ENCODE measurements at places on chromosomes 2 and 18.

- DNase-seq = no peak
These were observed 66.6 kb downstream of the CELF4 start for GRCh38 chr18:37499044-37499443.

DNA sequence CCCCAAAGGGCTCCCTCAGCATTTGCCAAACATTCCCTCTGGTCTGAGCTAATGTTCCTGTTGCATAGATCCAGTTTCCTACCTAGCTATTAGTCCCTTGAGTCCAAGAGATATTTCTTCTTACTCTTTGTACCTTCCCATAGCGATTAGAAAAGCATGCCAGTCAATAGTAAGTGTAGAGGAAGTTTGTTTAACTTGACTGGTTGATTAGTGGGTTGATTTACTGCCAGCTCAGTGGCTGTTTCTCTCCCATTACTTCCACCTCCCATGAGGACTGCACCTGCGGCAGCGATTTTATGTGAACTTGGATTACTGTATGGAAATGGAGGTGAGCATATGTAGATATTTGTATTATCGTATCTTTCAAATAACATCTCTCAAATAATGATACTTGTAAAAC, 1748.4 kb upstream of the CELF4 start:
- DNase-seq = no peak

DNA sequence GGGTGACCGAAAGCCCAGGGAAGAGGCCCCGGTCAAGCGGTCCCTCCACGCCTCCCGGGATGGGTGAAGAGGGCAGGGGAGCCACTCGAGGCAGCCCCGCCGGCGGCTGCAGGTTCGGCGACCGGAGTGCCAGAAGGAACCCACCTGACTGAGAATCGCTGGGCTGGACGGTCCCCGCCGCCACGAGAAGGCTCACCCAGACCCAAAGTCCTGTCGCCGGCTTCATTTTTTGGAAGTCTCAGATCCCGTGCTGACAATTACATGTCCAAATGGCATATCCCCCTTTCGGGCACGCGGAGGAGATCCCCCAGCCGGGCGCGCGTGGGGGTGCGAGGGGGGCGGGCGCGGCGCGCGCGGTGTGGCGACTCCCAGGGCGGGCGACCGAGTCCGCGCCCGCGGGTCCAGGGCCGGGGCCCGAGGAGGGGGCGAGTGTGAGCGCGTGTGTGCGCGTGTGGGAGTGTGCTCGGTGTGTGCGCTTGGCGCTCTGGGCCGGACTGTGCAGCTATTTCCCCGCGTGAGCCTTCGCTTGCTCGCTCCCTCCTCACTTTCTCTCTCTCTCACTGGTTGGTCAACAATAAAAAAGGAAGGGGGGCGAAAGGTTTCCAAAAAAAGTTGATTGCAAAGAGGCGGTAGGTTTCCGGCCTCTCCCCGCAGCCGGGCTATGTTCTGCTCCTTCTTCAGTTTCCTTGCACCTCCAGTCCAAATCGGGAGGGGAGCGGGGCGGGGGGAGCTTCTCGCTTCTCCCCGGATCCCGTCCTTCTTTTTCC, at the start of gene ERBB4:
ERBB4 (minus strand) TSS at position 498 of the 767 bp plus-strand sequence; CDS start at position 226, 272 bp downstream.
- DNase-seq = peak; percentile 5

- peak; percentile 63 for DNase-seq
These were observed at the start of gene GALNT14 for GRCh38 chr2:31138037-31138962. GALNT14 (minus strand) TSS chr2:31138440; CDS start chr2:31138086, 354 bp downstream.

GRCh38 chr2:239275044-239275685, 125.7 kb downstream of the HDAC4 start:
- DNase-seq = peak; percentile 84
